ENCODE measurements at places on chromosomes 12 and 14.

GRCh38 chr12:55631056-55631455 is 5.6 kb upstream of the OR10P1 start:
- no peak for DNase-seq

DNA sequence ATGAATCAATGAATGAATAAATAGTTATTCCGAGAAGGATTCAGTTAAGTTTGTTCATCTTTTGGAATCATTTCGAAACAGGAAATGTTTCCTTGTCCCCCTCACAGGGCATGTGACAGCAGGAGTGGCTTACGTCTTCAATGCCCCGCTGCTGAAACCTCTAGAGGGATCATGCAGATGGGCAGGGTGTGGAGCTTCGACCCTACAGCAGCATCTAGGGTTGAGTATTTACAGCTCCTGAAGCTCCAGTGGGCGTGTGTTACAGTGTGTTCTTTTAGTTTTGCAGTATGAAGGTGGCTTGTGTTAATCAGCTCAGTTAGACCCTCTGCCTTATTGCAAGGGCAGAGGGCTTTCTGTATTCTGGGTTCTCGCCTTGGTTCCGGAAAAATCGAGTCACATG is 2.6 kb downstream of the NAV3 start:
- DNase-seq: no peak

GRCh38 chr12:115383668-115384067 is 699.7 kb upstream of the TBX3 start:
- peak; percentile 72 for DNase-seq

GRCh38 chr12:124796303-124796960 is 67.2 kb downstream of the SCARB1 start:
- DNase-seq: no peak

- peak; percentile 63 for DNase-seq
These were observed 44.1 kb upstream of the KCNJ8 start for GRCh38 chr12:21818627-21819026.

GRCh38 chr12:130486891-130487416 is 149.3 kb downstream of the PIWIL1 start:
- DNase-seq: no peak
